ENCODE measurements at places on chromosomes 3 and 15.

GRCh38 chr3:52685285-52685708 lies 416 bp downstream of the PBRM1 start:
- DNase-seq = peak; percentile 44

DNA sequence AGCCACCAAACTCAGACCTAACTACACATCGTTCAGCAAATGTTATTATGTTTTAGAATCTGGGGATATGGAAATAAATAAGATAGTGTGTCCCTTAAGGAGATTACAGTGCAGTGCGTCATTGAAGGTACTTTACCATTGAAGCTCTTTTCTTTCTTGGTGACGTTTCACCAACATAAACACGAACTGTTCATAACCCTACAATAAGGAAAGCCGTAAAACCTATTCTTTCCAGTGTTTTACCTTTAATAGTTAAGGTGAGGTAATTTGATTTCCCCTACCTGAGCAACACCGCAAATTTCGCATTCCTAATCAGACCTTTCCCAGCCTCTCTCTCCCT lies 826 bp downstream of the CCDC66 start:
- no peak for DNase-seq

- DNase-seq = no peak
Measured at GRCh38 chr3:97958396-97958795, 13.8 kb downstream of the RIOX2 start.

DNA sequence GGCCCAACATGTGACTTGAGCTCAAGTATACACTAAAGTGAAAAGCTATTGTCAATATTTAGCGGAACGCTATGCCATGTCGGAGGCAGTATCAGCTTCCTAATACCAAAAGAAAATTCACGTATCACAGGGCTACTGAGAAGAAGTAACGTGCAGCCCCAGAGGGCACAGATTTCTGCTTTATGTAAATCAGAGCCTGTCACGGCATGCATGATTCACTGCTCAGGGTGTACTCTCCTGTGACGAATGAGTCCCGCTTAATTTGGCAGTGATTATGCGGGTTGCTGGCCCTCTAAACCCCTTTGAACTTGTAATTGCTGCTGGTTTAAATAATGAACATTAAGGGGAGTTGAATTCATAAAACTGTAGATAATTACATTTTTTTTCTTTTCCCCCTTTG lies 85.3 kb downstream of the MEIS2 start:
- no peak for DNase-seq

DNA sequence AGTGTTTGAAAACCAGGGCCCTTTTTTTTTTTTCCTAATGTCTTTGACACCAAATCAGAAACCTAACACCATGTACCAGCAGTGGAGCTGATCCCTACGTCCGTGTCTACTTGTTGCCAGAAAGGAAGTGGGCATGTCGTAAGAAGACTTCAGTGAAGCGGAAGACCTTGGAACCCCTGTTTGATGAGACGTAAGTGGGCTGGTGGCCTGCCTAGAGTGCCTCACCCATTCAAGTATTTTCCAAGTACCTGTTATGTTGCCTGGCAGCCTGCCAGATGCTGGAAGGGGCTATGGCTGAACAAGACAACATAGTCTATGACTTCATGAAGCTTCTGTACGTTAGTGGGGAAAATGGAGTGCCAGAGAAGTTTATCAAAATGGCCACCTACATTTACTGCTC lies 39.7 kb downstream of the ESYT3 start:
- no peak for DNase-seq

DNA sequence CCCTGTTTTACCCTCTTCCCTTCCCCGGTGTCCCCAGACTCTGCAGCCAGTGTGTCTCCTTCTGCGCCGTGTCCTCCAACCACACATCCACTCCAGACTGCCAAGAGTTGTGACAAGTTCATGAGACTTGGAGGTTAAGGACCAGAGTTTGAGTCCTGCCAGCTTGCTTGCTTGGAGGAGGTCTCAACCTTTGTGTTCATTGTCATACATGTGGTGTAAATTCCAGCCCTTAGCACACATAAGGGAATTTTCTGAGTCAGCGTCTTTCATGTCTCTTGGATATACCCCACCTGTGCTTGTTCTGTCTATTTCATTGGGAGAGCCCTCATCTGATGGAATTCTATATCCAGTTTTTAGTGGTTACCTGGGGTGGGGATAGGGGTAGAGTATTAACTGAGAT lies 13.3 kb downstream of the CORO2B start:
- no peak for DNase-seq

GRCh38 chr15:59278120-59278519 lies 71.5 kb downstream of the LDHAL6B start:
- no peak for DNase-seq

GRCh38 chr15:80152896-80153876 lies at the start of gene FAH:
Gene FAH, plus strand, starts transcription at chr15:80152999. Its CDS starts 56 bp downstream, at chr15:80153055.
- DNase-seq = peak; percentile 12

- no peak for DNase-seq
Measured at GRCh38 chr3:143478115-143478693, 358.6 kb downstream of the CHST2 start.

GRCh38 chr3:197963019-197963637 lies 3.1 kb downstream of the LMLN start:
- DNase-seq = no peak

- no peak for DNase-seq
Measured at GRCh38 chr15:79311901-79312553, 1.1 kb downstream of the TMED3 start.

- DNase-seq = no peak
Measured at GRCh38 chr3:128585974-128586373, 64.6 kb downstream of the RPN1 start.

DNA sequence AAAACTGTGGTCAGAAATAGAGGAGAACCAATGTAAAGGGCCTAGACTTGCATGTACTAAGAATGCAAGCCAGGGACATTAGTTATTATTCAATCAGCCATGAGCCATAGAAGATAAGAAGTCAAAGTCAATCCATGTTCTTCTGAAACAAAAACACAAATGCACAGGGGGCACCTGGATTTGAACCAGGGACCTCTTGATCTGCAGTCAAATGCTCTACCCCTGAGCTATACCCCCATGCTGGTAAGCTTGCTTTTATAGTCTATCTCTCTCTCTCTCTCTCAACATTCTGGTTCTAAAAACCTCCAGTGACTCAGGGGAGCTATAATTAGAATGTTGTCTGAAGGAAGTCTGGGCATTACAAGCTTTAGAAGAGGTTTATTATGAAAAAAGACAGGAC lies 85.6 kb upstream of the ACP3 start:
- no peak for DNase-seq

- no peak for DNase-seq
Measured at GRCh38 chr3:52067046-52067445, 10.7 kb upstream of the DUSP7 start.

- no peak for DNase-seq
Measured at GRCh38 chr3:43159131-43159875, 53.4 kb upstream of the POMGNT2 start.

DNA sequence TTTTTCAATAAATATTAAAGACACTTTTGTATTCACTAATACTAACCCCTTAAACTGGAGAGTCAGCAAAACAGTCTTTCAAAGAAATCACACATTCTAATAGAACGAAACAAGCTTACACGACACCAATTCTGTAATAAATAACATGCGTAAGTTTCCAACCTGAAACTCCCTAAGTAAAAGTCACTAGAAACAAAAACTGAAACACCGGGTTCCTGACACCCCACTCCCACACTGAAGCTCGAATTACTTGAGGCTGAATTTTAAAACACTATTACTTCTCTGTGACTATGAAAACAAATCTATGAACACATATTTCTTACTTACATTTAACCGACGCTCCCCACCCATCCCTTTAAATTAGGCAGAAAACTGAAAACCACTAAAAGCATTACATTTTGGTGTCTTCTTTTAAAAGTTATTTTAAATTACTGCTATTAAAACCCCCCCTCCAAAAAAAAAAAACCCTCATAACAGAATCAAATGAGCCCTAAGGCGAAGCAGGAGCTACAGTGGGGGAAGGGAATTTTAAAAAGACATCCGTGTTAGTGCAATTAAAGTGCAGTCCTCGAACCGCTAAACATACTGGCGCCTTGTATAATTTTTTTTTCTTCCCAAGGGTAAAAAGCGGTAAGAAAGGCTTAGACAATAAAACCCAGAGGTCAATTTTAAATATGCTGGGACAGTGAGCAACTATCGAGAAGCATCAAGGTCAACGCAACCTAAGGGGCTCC lies 878 bp downstream of the SPPL2A start:
- DNase-seq = no peak

DNA sequence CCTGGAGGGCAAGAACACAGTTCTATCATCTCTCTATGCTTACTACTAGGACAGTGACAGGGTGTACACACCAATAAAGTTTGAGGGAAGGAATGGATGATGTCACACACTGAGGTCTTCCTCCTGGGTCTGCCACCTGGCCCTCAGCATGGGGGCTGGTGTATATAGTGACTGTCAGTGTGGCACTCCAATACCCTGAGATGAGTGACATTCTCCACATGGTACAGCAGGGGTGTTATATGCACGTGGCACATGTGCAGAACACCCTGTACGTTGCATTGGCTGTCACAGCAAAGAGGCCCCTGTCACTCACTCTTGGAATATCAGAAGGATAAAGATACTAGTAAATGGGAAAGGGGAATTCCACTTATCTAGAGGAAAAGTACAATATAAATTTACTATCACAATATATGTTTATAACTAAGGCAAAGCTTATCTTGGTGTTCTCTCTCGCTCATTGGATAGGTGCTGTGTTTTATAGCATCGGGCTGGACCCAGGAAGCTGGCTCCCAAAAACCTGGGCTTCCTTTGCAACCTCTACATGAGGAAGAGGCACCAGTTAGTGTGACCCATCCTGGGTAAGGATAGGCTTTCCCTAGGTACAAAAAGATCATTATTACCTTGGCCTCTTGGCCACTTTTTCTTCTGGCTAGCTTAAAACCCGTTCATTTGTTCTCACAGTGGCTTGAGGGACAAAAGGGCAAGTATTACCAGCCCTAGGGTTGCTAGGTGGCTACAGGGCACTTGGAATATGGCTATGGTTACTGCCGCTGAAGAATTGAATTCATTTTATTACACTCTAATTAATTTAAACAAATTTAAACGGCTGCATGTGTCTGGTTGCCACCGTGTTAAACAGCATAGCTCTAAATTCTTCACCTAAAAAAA lies 54.8 kb upstream of the HES1 start:
- DNase-seq = no peak

DNA sequence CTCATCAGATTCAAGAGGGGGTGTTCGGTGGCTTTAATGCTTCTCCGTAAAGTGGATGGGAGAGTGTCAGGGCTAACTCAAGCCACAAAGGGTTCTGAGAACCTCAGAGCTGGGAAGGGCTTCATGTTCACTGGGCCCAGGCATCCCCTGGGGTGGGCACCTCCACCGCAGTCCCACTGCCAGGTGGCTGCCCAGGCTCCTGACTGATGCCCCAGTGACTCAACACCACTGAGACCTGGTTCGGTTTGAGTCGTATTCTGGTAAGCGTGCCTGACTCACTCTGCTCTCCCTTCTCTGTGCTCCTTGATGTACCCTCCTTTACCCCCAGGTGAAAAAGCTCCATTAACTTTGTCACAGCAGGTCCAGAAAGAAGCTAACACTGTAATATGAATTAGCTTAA lies 304.6 kb downstream of the RPLP1 start:
- DNase-seq = peak; percentile 47

DNA sequence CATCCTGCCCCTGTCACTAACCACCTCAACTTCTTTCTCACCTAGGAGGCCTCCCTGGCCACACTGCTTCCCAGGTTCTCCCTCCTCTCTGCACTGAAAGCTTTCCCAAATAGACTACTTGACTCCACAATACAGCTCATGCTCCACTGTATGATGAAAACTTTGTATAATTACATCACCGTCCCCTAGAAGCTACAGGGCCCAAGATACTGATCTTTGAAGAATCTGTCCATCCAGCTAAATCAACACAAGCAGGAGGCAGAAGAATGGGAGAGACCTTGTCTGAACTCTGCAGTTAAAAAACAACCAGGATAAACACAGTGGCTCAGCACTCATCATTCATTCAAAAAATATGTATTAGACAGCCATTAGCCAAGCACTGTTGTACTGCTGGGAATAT lies 26.4 kb upstream of the RPS17 start:
- no peak for DNase-seq

DNA sequence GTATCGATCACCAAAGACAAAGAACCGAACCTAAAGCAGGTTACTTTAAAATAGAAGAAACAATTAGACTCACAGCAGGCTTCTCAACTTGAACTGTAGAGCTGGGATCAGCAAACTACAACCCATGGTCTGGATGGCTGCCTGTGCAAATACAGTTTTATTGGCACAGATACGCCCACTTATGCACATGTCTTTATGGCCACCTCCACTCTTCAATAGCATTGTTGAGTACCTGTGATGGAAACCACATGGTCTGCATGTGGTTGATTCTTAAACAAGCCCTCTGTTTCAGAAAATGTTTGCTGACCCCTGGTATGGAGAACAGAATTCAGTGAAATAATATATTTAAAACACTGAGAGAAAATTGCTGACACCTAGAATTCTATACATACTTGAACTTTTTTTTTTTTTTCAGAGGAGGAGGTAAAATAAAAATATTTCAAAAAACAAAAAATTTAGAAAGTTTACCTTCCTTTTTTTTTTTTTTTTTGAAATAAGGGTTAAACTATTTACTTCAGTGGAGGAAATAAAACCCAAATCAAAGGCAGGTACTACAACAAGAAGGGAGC lies 263.8 kb upstream of the ATP10A start:
- DNase-seq = no peak

DNA sequence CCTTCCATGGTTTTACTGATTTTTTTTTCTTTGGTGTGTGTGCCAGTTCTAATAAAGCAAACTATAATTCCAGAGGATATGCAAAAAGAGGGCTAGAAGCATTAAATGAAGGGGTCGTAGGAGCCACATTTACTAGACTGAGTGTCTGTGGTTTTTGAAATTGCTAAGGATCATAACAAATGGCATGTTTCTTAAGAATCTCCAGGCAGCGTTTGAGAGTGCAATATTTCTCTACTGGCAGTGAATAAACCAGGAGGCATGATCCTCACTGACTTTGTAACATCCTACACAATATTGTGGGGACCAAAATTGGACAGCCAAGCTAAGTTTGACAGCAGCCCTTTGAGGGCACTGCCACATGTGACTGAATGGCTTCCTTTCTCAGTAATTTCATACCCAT lies 115.9 kb upstream of the CCNL1 start:
- no peak for DNase-seq

- no peak for DNase-seq
Measured at GRCh38 chr3:120615847-120616609, 19.9 kb downstream of the NDUFB4 start.

- DNase-seq = no peak
Measured at GRCh38 chr15:40892447-40893012, 1.7 kb upstream of the VPS18 start.

DNA sequence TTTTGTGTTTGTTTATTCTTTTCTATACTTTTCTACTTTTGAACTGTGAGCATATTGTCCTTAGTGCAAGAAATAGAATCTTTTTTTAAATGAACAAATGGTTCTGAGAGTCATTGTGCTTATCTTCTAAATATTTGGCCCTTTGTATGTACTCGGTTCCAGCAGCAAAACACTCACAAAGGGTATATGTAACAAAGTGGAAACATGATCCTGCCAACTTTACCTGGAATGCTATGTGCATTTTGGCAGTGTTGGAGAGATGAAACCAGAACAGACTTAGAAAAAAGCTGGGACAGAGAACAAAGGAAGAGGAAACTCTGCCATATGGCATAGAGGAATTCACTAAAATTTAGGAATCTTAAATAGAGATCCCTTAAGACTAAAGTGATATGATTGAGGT lies 150.1 kb downstream of the FGF12 start:
- DNase-seq = no peak
